HT1080 (cell line): ENCODE measurements at places on chromosomes 3 and 15. TPM values are rescaled to one million over a fixed set of nuclear protein-coding genes. Genes with fewer than 3 reads are reported as not detected.
A peak's percentile ranks its signal among the peaks of the same experiment; 100 is the strongest.

DNA sequence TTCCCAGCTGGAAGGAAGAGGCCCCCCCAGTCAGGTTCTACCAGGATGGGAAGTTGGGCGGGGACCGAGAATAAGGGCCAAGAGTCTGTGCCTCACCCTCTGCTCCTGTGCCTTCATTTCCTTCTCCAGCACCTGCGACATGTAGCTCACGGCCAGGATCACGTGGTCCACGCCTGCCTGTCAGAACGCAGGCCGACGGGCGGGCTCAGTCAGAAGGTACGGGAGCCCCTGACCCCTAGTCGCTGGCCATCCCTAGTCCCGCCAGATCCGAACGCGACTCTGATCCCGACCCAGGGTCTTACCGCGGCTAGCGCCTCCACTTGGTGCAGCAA is 489 bp downstream of the GMPPB start:
- peak; percentile 32 for DNase-seq

DNA sequence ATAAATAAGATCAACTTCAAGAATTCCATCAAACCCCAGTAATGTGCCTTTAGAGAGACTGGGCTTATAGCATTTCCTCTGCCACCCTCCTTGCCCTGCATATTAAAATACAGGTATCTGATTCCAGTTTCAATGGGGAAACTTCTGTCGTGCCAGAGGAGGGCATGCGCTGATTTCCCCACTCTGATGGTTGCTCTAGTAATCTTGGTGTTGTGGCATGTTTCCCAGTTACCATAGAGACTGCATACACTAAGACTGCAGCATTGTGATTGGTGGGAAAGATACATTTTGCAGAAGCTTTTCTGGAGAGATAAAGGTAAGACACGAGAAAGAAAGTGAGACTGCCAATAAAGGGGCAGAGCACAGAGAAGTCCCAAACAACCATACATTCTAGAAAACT is 225.6 kb downstream of the TIGIT start:
- no peak for DNase-seq

Gene ANO10
- total RNA-seq, result 17.8 and 22.8 TPM in 2 replicates

- peak; percentile 99 for DNase-seq
These were observed 103.0 kb downstream of the SUCNR1 start for GRCh38 chr3:151976211-151977050.

- no peak for DNase-seq
These were observed 497.2 kb upstream of the TPRG1 start for GRCh38 chr3:188674595-188674994.

GRCh38 chr15:90497376-90497775 is 32.3 kb upstream of the CRTC3 start:
- no peak for DNase-seq

GRCh38 chr3:126156468-126156867 is 23.9 kb downstream of the ALDH1L1 start:
- DNase-seq, result peak; percentile 51

DNA sequence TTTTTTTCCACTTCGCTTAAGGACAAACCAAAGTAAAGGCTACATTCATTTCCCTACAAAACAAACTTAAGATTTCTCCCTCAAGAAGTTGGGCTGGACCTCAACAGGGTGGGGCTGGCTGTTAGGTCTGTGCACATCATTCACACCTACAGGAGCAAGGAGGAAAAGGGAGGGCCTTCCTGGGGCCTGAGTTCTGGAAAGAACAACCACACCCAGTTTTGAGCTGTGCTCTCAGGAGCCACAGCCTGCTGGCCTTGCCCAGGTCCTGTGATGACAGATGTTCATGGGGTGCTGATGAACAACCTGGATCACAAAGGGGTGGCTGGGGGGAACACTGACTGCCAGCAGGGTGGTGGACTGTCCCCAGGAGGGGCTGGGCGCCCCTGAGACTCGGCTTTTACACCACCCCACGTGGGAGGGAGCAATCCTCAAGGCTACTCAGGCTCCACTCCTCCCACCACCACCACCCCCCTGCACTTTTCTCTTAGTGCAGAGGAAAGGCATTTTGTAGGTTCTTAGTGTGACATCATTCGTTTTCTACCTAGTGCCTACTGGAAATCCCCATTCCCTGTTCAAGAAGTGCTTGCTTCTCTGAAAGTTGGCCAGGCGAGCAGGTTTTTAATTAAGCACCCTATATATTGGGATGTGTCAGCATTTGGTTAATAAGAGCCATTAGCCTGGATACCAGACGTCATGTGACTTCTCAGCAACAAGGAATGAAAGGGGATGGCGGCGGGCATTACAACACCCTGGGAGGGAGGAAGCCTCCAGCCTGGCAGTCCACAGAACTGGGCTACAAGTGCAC is 35.7 kb downstream of the CCNB2 start:
- DNase-seq, result no peak

Gene GALNT15
- total RNA-seq, result 0.13 and 0.26 TPM in 2 replicates
